ENCODE measurements at places on chromosomes 4 and X.

GRCh38 chr4:531076-531475, 32.1 kb downstream of the PIGG start:
- no peak for DNase-seq

- DNase-seq = peak; percentile 40
Observed at GRCh38 chrX:119266364-119266995, 30.4 kb downstream of the PGRMC1 start.

- DNase-seq = no peak
Observed at GRCh38 chr4:71375494-71375893, 36.7 kb downstream of the SLC4A4 start.

GRCh38 chrX:14496674-14497073, 32.7 kb upstream of the GLRA2 start:
- no peak for DNase-seq

DNA sequence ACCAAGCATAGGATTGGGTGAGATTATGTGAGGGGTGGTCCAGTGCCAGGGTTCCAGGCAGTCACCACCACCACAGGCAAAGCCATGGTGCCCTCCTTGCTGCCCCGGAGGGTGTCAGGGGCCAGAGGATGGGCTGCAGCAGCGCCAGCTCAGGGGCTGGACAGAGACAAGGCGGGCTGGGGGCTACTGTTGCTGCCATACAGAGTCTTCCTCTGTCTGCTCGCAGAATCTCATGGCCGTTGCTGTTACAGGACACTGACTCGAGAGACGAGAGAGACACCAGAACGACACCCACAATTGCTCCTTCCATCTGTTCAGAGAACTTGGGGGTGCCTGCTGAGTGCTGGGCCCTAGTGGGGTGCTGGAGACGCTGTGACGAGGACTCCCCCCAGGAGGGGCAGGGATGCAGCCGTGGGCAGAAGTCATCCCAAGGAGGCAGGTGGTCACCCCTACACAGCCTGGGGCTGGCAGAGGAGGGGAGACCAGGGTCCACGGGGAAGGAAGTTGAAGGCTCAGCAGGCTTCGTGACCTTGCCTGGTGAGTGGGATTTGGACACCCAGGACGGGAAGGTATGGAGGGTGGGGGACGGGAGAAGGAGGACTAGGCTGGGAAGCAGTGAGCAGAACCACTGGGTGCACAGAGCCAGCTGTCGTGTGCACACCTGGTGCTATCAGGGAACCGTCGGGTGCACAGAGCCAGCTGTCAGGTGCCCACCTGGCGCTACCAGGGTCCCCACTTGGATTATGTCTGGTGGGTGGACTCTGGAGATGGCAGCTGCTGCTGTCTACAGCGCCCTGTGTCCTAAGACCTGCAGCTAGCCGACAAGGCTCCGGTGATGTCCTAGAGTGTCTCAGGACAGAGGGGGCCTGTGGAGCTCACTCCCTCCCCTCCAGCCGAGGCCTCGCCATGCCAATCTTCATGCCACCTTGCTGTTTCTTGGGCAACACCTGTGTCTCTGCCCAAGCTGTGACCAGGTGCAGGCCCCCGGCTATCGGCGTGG, 43.9 kb upstream of the HMX1 start:
- no peak for DNase-seq

- no peak for DNase-seq
Observed at GRCh38 chrX:41335958-41336331, 2.0 kb downstream of the DDX3X start.

DNA sequence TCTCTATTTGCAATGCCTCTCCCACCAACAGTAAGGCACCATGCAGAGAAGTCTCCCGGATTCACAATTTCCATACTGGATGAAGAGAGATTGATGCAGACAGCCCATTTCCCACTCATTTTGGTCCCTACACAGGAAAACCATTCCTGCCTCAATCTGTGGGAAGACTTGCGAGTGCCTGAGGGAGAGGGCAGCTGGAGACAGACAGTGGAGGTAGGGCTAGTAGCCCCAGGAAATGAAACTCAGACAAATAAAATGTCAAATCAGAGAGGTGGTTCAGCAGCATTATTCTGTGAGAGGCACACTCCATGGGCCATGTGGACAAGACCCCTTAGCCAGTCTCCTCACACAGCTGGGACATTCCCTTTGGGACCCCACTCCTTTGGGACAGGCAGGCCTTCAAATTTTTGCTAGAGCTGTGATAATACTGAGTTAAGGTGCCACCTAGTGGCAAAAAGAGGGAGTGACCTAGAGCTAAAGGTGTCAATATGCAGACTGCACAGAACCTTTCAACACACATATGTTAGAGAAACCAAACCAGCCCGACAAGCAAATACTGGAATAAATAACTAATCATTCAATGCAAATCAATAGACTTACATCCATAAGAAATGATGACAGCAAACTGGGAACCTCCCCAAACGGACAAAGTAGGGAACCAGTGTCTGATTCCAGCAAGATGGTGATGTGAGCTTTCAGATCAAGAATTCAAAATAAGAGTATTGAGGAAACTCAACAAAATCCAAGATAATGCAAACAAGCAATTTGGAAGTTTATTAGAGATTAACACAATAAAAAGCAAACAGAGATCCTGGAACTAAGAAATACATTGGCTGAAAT, 1865.3 kb upstream of the AGA start:
- DNase-seq = no peak

GRCh38 chr4:7212101-7212674, 19.9 kb downstream of the SORCS2 start:
- DNase-seq = no peak

DNA sequence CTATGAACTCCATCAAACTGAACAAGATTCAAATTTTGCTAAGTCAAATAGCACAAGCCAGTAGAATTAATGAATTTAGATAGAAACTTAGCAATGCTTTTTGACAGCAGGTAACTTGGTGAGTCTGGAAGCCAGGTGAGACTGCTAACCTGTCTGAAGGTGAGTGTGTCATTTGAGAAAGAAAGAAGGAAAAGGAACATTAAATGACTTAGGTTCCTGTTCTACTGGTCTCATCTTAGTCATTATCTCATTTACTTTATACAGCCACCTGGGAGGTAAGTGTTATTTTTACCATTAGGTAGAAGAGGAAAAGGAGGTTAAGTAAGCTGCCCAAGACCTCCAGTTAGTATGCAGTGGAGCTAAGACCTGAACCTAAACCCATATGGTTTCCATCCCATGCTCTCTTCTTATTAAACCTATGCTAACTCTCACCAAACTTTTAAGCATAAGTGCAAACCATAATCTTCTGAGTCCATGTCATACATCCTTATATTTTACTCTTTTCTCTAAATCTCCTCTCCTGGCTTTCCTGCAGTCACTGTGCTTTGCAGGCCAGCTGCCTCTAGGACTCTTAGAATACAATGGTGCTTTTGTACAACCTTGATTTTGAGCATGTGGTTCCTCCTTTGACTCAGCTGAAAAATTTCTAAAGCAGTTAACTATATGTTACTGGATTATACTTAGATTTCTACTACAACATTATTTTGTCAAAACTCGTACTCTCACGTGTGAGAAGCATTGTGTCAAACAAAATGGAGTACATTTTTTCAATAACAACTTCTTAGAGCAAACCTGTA, 68.5 kb downstream of the ATP10D start:
- DNase-seq = no peak

- DNase-seq = no peak
Observed at GRCh38 chr4:41025824-41026223, 188.5 kb downstream of the APBB2 start.

DNA sequence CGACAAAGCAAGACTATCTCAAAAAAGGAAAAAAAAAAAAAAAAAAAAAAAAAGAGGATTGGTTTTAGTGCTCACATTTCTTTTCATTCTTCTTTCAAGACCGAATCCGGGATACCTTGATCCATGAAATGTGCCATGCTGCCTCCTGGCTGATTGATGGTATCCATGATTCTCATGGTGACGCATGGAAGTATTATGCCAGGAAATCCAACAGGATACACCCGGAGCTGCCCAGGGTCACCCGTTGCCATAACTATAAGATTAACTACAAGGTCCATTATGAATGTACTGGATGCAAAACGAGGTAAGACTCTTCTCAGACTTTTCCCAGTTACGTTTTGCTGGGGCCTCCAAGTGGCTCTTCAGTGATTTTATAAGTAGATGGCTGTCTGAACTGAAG, 6.1 kb downstream of the CXCR3 start:
- DNase-seq = no peak

DNA sequence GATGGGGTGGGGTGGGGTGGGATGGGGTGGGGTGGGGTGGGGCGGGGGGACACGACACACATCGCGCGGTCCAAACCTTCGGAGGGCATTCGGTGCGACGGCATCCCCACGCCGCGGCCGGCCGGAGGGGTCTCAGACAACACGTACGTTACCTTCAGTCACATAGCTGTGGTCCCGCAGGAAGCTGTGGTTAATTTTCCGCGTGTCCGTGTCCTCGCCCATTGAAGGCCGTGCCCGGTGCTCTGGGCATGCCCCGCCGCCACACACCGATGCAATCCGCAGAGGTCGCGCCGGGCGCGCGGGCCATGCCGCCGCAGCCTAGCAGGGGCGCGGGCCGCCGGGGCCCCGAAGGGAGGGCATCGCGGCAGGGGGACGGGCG, 417 bp downstream of the PPP2R2C start:
- no peak for DNase-seq

DNA sequence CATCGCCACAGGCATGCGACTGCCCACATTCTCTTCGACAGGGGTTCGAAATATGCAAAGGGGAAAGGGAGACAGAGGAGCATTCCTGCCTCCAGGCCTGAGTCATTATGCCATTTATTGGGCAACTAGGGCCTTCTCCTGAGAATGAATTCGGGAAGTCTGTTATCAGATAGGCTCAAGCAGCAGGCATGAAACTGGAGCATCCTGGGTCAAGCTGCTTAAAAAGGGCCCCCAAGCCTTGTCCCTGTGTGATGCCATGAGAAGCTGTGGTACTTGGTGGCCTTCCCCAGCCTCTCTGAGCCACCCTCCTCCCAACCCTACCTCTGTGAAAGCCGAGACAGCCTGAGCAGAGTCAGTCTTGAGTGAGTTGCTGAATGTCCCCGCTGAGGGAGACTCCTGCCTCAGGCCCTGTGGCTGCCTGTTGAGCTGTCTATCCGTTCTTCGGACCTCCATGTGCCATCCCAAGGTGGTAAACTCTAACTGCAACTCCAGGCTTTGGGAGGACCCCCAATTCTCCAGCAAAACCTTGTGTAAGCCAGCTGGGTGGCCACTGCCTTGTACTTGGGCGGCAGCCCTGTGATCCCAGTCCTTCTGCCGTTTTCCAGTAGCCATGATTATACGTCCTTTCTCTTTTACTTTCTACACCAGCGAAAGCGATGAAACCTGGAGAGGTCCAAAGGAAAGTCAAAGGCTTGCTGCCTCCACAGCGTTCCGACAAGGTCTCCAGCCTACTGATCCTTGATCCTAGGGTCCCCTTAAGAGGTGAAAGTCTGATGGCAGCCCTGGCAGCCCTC, 37.7 kb downstream of the NBDY start:
- DNase-seq = no peak

DNA sequence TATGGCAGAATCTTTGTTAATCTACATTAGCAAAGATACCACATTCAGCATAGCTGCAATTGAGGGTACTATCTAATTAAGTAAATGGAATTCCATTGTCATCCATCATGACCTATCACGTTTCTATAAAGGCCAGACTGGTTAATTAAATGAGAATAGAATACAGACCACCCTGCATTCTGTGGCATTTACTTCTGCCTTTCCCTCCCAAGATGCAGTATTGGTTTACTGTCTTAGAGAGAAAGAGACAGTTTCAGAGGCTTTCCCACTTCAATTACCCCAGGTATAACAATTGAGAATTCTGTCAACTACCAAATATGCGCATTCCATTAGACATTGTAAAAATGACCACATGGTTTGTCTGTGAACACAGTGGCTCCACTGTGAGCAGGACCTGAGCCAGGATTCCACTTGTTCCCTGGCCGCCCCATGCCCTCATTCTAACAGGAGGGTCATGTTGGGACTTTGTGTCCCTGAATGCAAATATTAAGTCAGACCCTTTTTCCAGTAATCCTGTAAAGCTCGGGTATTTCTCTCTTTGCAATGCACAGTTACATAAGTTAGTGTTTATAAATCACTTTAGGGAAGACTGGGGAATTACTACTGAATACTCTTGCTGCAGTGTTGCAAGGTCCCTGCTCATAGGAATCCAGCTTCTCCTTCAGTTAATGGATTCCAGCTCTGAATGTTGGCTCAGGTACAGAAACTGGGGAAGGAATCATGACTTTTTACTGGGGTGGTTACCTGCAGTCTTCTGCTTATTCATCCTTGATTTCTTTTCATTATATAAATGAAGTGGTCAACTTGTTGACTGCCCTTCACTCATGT, 261.0 kb downstream of the PDGFC start:
- DNase-seq = no peak

DNA sequence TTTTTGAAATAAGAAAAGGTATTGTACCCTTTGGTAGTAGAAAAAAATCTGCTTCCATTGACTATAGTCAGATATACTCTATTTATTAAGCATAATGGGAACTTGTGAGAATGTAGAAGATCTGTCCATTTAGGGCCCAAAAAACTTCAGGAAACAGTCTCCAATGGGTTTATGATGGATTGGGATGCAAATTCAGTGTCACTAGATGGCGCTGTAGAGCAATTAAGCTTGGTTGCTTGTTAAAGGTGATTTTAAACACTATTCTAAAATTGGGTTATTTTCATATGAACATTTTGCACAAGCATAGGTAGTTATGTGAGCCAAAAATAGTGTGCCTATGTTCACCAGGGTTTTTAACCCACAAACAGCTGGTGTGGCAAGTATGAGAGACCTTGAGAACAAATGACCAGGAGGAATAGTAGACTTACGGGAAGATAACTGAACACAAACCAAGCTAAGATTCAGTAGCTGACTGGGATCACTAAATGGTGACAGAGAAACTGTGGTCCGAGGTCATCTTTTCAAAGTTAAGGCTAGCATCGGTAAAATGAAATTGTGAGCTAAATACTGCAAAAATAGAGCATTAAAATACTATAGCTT, 80.3 kb upstream of the LSM6 start:
- DNase-seq = no peak

DNA sequence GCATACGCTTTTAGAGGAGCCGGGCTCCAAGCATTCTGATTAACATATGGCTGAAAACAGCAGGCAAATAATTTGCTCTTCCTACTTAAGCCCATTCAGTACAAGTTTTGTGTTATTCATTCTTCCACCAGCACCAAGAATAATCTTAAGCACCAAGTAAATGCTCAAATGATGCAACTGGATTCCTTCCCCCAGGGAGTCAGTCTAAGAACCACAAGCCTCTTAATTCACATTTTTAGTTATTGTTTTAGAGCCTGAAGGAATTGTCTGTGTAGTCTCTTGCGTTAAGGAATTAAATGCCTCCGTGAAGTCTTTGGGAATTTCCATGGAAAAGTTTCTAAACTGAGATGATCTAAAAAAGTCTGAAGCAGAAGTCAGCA, 61.5 kb upstream of the MAGEB2 start:
- no peak for DNase-seq

- DNase-seq = no peak
Observed at GRCh38 chrX:19683358-19683757, 168.1 kb upstream of the MAP3K15 start.

- peak; percentile 70 for DNase-seq
Observed at GRCh38 chrX:38768079-38768478, 33.2 kb upstream of the MID1IP1 start.

- DNase-seq = no peak
Observed at GRCh38 chr4:74770226-74770910, 24.0 kb downstream of the BTC start.

- no peak for DNase-seq
Observed at GRCh38 chr4:52957835-52958631, 95.9 kb downstream of the RASL11B start.
